Left ventricle myocardium inferior (tissue), 1 donor: ENCODE measurements at places on chromosomes 12 and 14. TPM values are rescaled to one million over a fixed set of nuclear protein-coding genes. Genes with fewer than 3 reads are reported as not detected.
A peak's percentile ranks its signal among the peaks of the same experiment; 100 is the strongest.

DNA sequence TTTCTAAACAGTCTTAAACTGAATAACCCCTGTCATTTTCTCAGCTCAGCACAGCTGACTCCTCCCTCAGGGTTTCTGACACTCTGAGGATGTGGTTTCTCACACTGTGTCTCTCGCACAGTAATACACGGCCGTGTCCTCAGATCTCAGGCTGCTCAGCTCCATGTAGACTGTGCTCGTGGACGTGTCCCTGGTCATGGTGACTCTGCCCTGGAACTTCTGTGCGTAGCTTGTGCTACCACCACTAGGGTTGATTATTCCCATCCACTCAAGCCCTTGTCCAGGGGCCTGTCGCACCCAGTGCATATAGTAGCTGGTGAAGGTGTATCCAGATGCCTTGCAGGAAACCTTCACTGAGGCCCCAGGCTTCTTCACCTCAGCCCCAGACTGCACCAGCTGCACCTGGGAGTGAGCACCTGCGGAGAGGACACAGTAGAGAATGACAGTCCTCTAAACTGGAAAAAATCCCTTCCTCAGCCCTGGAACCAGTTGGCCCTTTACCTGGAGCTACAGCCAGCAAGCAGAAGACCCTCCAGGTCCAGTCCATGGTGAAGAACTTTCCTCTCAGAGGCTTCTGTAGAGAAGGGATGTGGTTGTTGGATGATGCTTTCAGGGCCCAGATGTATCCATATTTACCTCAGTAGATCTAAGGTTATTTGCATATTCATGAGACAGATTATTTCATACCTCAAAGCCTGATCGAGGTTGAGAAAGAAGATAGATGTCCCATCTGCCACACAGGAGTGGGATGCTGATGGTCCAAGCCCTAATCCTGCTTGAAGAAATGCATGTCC, 984.8 kb downstream of the TMEM121 start:
- no peaks in the 10 kb centered on the region for H3K4me1 ChIP-seq
- no peaks in the 10 kb centered on the region for H3K36me3 ChIP-seq
- no peak for DNase-seq
- H3K27me3 ChIP-seq = peaks cover 74% of the 10 kb centered on the region
- H3K27ac ChIP-seq = no peak overlapping the region

DNA sequence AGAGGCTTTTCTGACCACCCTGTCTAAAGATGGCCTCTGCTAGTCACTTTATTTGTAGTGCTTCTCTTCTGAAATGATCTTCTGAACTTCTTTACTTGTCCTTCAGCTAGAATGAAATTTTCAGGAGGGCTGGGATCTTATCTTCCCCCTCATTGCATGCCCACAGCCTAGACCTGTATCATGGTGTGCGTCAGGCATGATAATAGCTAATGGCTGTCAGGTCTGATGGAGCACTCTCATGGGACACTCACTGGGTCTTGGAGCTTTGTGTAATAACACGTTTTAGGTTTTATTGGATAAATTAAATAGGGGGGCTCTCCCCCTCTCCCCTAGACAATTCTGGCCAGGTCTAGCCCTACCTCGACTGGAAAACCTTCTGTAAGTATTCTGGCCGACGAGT, 97.1 kb upstream of the NRXN3 start:
- H3K4me1 ChIP-seq = no peaks in the 10 kb centered on the region
- no peak overlapping the region for H3K27ac ChIP-seq
- no peak overlapping the region for H3K4me3 ChIP-seq
- H3K36me3 ChIP-seq = no peaks in the 10 kb centered on the region
- peaks cover 16% of the 10 kb centered on the region for H3K27me3 ChIP-seq

DNA sequence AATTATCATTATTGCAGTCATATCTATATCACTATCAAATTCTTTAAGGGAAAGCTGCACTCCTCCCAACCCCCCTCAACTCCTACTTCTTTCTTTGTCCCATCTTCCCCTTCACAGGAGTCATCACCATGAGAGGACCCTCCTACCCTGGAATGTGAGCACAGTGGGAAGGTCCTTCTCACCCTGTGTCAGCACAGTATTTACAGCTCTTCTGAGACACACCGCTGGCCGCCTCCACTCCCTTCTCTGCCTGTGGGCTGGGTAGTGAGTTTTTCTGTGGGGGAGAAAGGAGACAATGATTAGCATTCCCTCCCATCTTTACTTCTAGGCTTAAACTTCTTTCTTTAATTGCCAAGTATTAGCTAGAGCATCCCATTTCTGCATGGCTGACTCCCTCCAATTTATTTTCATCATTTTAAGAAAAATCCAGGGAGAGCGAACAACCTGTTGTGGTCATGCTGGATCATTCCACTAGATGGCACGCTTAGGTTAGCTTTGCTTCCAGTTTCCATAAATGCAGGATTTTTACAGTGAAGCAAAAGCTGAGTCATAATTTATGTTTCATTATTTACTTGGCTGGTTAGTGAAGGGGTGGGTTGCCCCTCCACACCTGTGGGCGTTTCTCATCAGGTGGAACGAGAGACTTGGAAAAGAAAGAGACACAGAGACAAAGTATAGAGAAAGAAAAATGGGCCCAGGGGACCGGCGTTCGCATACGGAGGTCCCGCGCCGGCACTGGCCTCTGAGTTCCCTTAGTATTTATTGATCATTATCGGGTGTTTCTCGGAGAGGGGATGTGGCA, 188.5 kb downstream of the ALX1 start:
- H3K27me3 ChIP-seq = peaks cover 39% of the 10 kb centered on the region
- no peak overlapping the region for H3K27ac ChIP-seq
- DNase-seq = no peak

DNA sequence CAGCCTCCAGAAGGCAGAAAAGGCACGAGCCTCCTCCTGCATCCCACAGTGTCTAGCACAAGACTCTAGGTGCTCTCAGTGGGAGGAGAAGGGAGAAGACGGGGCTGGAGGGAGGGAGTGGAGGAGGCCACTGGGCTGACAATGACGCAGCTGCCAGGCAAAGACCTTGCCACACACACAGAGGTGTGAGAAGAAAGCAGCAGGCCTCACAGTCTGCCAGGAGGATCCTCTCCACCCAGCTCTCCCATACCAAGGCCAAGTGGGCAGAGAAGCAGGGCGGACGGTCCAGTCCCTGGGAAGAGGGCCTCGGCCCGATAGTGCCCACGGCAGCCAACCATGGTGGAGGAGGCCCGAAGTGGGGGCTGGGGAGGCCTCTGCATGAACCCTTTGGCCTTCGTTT, 78.9 kb downstream of the NCOR2 start:
- peaks cover 22% of the 10 kb centered on the region for H3K36me3 ChIP-seq
- H3K27me3 ChIP-seq = no peaks in the 10 kb centered on the region
- peaks cover 71% of the 10 kb centered on the region for H3K4me1 ChIP-seq
- no peak overlapping the region for H3K4me3 ChIP-seq

DNA sequence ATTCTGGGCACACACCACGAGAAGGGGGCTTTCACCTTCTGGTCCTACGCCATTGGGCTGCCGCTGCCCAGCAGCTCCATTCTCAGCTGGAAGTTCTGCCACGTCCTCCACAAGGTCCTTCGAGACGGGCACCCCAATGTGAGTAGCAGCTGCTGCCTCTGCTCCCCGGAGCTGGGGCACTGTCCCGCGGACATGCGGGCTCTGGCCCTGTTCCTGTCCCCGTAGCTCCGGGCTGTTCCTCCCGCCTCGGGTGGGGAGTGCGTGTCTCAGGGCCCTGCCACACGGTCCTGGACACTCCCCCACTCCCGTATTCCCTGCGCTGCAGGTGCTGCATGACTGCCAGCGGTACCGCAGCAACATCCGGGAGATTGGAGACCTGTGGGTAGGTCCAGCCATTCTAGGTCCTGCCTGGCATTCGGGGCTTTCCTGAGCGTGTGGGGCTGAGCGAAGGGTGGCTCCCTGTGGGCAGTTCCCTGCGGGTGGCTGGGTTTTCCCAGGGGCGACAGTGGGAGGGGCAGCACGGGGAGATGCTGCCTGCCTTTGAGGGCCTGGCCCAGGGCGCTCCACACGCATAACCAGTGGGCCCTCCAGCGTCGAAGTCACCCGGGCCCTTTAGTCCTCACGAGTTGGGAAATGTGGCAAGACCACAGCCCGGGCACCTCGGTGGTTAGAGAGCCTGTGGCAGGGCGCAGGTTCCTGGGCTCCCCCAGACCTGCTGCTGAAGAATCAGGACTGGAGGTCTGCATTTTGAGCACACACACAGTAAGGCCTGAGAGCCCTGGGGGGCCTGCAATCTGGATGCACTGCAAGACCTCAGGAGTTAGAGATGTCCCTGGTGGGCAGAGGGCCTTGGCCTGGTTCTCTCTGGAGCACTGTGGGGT, 13.5 kb downstream of the HIP1R start:
- no peak overlapping the region for H3K4me3 ChIP-seq
- no peaks in the 10 kb centered on the region for H3K27me3 ChIP-seq
- peak overlapping the region; percentile 73 for H3K27ac ChIP-seq
- no peaks in the 10 kb centered on the region for H3K36me3 ChIP-seq
- peaks cover 74% of the 10 kb centered on the region for H3K4me1 ChIP-seq
- peak; percentile 11 for DNase-seq

GRCh38 chr12:27576667-27577347, 52.8 kb downstream of the PPFIBP1 start:
- no peak overlapping the region for H3K4me3 ChIP-seq
- DNase-seq = no peak
- H3K27ac ChIP-seq = peak overlapping the region; percentile 89
- H3K36me3 ChIP-seq = no peaks in the 10 kb centered on the region
- peaks cover 99% of the 10 kb centered on the region for H3K4me1 ChIP-seq
- H3K27me3 ChIP-seq = no peaks in the 10 kb centered on the region

DNA sequence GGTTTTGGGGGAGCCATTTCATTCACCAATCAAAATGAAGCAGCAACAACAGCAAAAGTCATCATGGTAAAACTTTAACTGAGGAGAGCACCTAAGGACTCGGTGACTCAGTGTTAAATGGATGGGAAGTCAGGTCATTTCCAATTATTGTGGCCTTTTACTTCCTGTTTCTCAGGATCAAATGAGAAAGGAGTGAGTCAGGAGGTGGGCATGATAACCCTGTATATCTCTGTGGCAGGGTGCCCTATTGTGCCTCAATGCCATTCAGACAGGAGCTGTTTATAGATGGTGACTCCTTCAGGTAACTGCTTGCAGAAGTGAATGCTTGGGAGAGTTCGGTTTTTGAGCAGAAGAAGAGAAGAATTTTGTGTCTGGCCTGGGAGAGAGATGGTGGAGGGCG, 135.5 kb upstream of the CPM start:
- H3K27me3 ChIP-seq = no peaks in the 10 kb centered on the region
- H3K36me3 ChIP-seq = no peaks in the 10 kb centered on the region
- no peak for DNase-seq
- H3K4me3 ChIP-seq = no peak overlapping the region
- peaks cover 13% of the 10 kb centered on the region for H3K4me1 ChIP-seq
- H3K27ac ChIP-seq = no peak overlapping the region

GRCh38 chr14:94310248-94310647, 12.9 kb downstream of the SERPINA6 start:
- no peak overlapping the region for H3K4me3 ChIP-seq
- DNase-seq = no peak
- H3K27ac ChIP-seq = no peak overlapping the region
- no peaks in the 10 kb centered on the region for H3K4me1 ChIP-seq
- peaks cover 43% of the 10 kb centered on the region for H3K27me3 ChIP-seq
- H3K36me3 ChIP-seq = no peaks in the 10 kb centered on the region

DNA sequence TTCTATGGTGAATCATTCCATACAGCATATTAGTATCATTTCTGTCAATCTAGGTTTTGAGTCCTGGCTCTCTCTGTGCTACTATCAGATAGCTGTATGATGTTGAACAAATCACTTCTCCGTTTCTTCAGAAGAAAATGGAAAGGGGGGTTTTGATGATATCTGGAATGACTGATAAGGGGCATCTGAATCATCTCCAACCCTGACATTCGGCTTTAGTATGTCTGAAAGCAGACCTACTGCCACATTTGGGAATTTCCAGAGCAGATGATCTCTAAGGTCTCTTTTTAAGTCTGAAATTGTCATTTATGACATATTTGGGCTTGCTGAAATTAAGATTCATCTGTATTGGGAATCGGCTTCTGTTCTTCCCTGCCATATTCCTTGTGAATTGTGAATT, 10.1 kb downstream of the MLF2 start:
- H3K27me3 ChIP-seq = no peaks in the 10 kb centered on the region
- no peak overlapping the region for H3K4me3 ChIP-seq

Gene BMP4
- 9.8 TPM for total RNA-seq
